ENCODE measurements at places on chromosomes 13 and 19. TPM values are rescaled to one million over a fixed set of nuclear protein-coding genes. Genes with fewer than 3 reads are reported as not detected.

Gene TMC4
- polyA plus RNA-seq = 94.4 TPM

Gene CBLC
- 39.7 TPM for polyA plus RNA-seq

Gene REX1BD
- 131 TPM for polyA plus RNA-seq

Gene NOVA2
- polyA plus RNA-seq = 0.08 TPM

Gene ZGLP1
- 10.3 TPM for polyA plus RNA-seq

Gene ADM5
- not detected for polyA plus RNA-seq

DNA sequence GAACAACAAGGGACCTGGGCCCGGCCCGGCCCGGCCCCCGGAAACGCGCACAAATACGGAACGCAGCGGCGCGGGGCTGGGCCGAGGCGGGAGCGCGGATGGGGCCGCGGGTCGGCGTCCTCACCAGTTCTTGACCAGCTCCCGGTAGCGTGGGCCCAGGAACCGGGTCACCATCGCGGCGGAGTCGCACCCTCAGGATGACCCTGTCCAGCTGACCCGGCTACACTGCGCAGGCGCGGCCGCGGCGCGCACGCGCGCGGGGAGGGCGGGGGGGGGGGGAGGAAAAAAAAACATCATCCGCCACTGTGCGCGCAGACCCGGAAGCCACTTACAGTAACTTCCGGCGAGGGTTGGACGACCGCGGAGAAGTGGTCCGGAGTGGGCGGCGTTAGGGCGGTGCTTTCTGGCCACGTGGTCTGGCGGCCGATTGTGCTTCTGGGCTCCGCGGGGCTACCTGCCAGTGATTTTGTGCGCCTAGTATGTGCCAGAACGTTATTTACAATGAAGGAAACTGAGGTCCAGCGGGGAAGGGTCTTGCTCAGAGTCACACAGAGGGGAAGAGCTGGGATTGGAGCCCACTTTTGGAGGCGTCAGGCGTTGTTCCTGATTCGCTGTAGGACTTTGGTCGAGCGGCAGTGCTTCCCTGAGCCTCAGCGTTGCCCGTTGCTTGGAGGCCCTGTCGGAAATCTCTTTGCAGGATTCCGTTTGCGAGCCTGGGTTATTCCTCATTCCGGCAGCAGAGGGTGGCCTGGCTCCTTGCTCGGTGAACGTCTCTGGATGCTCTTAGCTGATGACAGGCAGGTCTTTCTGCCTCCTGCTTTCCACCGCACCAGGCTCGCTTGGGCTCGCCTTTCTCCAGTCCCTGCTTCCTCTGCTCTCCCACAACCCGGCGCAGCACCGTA is at the start of gene UQCR11:
TSS of gene UQCR11 (minus strand) at position 227 of the 902 bp plus-strand sequence. CDS start at position 174, 53 bp downstream.
- DNase-seq = peak; percentile 97

DNA sequence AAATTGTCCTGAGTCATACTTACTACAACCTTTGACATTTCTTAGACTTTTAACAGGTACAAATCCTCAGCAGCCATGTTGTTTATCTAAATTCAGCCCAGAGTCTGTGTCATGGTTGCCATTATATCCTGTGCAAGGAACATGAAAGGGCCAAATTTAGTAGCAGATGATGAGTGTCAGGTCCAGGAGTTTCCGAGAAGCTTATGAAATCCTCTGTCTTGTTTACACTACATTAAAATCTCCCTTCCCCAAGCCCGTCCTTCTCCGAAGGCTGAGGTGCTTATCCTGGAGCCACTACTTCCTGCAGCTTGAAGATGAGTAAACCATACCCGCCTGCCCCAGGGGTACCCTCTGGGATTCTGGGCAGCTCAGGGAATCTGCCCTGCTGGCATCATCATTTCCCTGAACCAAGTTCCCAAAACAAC is 102.6 kb upstream of the SERP2 start:
- peak; percentile 18 for DNase-seq

GRCh38 chr13:50187352-50188029 is 172.2 kb downstream of the KCNRG start:
- DNase-seq = peak; percentile 51

- DNase-seq = no peak
These were observed 2.3 kb downstream of the ARHGAP35 start for GRCh38 chr19:46862974-46863632.

GRCh38 chr19:35318679-35319448 is 10.1 kb upstream of the CD22 start:
- no peak for DNase-seq

- DNase-seq = peak; percentile 88
These were observed 38.8 kb upstream of the GATAD2A start for GRCh38 chr19:19366434-19367396.

DNA sequence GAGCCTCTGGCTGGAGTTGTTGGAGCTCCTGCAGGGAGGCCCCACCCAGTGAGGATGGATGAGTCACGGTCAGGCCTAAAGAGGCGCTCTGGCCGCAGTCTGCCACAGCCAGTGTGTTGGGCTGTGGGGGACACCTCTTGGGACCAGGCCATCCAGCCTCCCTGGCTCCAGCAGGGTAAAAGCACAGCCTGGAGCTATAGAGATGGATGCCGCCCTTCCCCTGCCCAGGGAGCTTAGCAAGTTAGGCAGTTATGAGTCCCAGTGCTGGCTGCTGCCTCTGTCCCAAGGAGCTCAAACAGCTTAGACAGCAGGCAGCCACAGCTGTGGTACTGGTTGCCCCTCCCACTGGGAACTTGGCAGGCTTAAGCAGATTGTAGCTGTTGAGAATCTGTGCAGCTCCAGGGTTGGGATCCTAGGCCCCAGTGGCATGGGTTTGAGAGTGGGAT is 100.9 kb downstream of the NDFIP2 start:
- no peak for DNase-seq

DNA sequence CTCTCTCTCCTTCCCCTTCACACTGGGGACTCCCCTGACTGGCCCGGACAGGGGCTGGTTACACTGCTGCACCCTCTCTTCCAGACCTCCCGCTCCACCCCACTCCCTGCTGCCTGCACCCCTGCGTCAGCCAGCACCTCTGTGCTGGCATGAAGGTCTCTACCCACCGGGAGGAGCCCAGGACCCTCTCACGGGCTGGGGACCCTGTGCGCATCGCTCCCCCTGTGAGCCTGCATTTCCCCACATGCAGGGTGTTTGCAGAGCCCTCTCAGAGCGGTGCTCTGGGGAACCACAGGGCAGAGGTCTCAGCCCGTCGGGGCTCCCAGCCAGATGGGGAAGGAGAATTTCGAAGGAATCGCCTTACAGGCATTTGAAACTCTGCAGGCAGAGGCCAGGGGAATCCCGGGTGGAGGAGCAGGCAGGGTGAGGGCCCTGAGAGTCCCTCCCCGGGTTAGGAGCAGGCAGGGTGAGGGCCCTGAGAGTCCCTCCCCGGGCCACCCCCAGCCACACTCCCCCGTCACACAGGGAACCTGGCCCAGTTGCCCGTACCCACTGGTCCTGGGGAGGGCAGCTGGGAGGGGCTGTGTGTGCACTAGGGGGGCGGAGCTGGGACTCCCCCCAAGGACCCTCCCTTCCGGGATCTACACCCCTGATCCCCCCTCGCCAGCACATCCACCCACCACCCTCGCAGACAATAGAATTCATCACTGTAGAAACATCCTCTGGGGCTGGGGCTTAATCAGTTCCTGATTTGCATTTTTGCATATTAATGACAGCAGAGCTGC is 16.3 kb upstream of the TCF3 start:
- DNase-seq = peak; percentile 29

GRCh38 chr13:112066624-112067004 is 335 bp upstream of the SOX1 start:
- DNase-seq = peak; percentile 47

- no peak for DNase-seq
These were observed 20.4 kb upstream of the TNFSF13B start for GRCh38 chr13:108249150-108249549.

DNA sequence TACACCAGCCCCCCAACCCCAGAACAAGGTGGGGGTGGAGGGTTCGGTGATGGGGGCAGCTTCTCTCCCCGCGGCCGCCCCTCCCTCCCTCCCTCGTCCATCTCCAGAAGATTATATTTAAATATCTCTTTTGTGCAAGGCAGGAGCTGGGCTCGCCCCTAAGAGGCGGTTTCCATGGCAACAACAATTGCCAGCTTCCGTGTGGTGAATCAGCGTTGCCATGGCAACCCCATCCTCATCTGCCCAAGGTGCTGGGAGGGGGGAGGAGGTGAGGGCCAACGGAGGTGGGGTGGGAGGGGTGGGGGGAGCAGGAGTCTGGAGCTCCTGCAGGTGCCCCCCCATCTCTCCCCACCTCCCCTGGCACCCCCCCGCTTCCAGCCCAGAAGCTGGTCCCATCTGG is 46.4 kb downstream of the CELF5 start:
- DNase-seq = peak; percentile 47

DNA sequence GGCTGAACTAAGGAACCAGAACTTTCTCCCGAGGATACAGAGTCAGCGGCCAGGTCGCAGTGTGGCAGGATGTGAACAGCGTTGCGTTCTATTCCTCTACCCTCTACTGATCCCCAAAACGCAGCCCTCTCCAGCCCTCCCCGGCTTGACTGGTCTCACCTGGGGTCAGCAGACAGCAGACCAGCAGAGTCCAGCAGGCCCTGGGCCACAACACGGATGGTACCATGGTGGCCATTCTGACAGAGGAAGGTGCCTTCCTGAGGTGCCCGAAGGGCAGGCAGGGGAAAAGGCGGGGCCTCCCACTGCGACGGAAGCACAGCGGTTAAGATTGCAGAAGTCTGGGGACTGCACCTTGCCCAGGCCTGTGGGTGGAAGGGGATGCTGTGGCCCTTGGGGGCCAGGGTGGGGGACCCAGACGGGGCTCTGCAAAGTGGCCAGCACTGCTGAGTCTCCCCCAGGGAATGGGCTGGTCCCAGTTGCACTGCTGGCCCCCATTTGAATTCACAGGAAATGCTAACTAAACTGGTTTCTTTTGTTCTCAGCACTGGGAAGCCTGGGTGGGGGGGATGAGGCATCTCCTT is at the start of gene ICAM3:
TSS of gene ICAM3 (minus strand) at position 245 of the 581 bp plus-strand sequence. CDS start at position 235, 10 bp downstream.
- no peak for DNase-seq

Data from hepatocyte (in vitro differentiated cells).